SJCRH30 (cell line): ENCODE measurements at places on chromosomes 6 and 20.

GRCh38 chr6:71157345-71157744 is 131.3 kb upstream of the OGFRL1 start:
- no peak for DNase-seq
- no peak overlapping the region for H3K27ac ChIP-seq
- no peaks in the 10 kb centered on the region for H3K27me3 ChIP-seq

- H3K4me1 ChIP-seq = no peaks in the 10 kb centered on the region; the same call in 1 of the 2 replicates
- DNase-seq = no peak
- H3K36me3 ChIP-seq = no peaks in the 10 kb centered on the region
- no peaks in the 10 kb centered on the region for H3K27me3 ChIP-seq
Measured at GRCh38 chr6:168166627-168167026, 87.6 kb upstream of the FRMD1 start.

DNA sequence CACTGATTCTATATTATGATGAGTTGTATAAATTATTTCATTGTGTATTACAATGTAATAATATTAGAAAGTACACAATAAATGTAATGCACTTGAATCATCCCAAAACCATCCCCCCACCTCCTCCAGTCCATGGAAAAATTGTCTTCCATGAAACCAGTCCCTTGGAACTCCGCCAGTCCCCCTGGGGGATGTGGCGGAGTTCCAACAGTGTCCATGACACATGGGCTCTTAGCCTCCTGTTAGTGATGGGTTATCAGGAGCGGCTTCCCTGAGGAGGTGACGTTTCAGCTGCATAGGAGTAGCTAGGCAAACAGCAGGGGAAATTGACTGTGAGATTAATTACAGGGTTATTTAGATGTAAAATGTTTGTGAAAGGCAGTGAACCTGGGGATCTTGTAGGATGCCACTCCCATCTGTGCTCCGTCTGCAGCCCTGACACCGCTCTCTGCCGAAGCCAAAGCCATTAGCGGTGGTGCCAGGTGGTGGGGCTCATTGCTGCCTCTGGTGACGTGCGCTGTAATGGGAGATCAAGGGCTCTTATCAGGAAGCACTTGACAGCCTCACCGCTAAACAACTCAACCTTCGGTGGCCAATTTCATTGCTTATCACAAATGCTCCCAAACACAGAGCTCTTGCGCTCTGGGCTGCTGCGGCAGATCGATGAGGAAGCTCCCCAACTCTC is 81.6 kb upstream of the MC3R start:
- H3K4me1 ChIP-seq = no peaks in the 10 kb centered on the region
- H3K27me3 ChIP-seq = no peaks in the 10 kb centered on the region
- H3K27ac ChIP-seq = no peak overlapping the region
- H3K4me3 ChIP-seq = no peak overlapping the region
- H3K36me3 ChIP-seq = no peaks in the 10 kb centered on the region

- H3K27me3 ChIP-seq = no peaks in the 10 kb centered on the region
- H3K4me1 ChIP-seq = no peaks in the 10 kb centered on the region
- no peak overlapping the region for H3K27ac ChIP-seq
- H3K36me3 ChIP-seq = no peaks in the 10 kb centered on the region
- no peak overlapping the region for H3K4me3 ChIP-seq
- peak; percentile 69 for DNase-seq
Measured at GRCh38 chr6:82270881-82271635, 23.5 kb upstream of the IBTK start.

DNA sequence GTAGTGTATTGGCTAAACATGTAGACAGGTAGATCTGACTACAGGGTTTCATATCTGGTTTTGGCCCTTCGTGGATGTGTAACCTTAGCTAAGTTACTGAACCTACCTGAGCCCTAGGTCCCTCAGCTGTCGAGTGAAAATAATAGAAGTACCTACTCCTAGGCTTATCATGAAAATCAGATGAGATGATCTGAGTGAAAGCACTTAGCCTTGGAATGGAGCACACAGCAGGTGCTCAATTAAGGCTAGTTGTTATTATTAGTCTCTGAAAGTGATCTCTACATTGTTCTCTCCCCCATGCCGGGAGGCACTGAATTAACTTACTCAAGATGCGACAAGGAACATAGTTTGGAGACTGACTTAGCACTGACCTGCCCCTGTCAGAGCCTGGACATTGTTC is 174.7 kb upstream of the ZNF217 start:
- no peaks in the 10 kb centered on the region for H3K36me3 ChIP-seq
- no peak overlapping the region for H3K4me3 ChIP-seq
- no peaks in the 10 kb centered on the region for H3K27me3 ChIP-seq
- H3K4me1 ChIP-seq = peaks cover 13% of the 10 kb centered on the region

GRCh38 chr6:154683756-154684523 is 49.3 kb upstream of the SCAF8 start:
- H3K4me3 ChIP-seq = no peak overlapping the region
- no peak overlapping the region for H3K27ac ChIP-seq
- no peaks in the 10 kb centered on the region for H3K27me3 ChIP-seq
- no peaks in the 10 kb centered on the region for H3K36me3 ChIP-seq
- no peaks in the 10 kb centered on the region for H3K4me1 ChIP-seq
- no peak for DNase-seq

DNA sequence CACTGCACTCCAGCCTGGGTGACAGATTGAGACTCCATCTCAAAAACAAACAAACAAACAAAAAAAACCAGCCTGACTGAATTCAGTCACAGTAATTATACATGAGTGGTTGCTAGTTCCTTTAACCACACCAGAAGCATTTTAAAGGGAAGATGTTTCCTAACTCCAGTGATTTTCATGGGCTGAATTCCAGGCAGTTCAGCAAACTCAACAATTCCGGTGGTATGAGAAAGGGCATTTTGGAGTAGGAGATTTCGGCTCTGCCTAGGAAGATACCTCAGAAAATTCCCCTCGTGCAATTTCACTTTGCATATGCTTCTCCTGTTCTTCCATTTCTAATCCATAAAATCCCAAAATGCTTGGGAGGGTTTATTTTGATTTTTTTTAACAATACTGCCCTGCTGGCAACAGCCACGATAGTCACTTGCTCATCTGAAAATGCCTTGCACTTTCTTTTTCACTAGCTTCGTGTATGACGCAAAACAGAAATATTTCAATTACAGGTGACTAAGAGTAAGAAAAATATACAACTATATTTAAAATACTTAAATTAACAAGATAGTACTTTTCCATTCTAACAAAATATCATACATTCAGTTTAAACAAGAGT is 48.3 kb upstream of the IPCEF1 start:
- no peaks in the 10 kb centered on the region for H3K27me3 ChIP-seq
- peaks cover under 1% of the 10 kb centered on the region; the same call in 1 of the 2 replicates for H3K4me1 ChIP-seq
- peaks cover 45% of the 10 kb centered on the region for H3K36me3 ChIP-seq

DNA sequence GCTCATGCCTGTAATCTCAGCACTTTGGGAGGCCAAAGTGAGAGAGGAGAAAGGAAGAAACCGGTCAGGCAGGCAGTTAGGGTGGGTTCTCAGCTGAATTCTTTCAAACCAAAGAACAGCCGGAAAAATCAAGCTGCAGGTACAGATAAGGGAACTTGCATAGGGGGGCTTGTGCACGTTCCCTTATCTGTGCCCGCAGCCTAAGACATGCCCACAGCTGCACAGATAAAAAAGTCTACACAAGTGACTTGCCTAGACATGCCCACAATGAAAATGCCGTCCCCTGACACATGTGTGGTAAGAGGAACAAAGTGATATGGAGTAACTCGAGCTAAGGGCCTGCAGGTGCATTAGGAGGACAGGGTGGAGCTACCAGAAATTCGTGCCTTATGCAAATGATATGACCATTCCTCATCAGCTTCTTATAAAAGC is 175.8 kb upstream of the SALL4 start:
- H3K27me3 ChIP-seq = no peaks in the 10 kb centered on the region
- H3K27ac ChIP-seq = no peak overlapping the region
- no peak for DNase-seq
- H3K36me3 ChIP-seq = no peaks in the 10 kb centered on the region
- no peak overlapping the region for H3K4me3 ChIP-seq

- no peak for DNase-seq
- H3K27me3 ChIP-seq = no peaks in the 10 kb centered on the region
- H3K36me3 ChIP-seq = no peaks in the 10 kb centered on the region
- H3K4me1 ChIP-seq = peaks cover 3% of the 10 kb centered on the region
Measured at GRCh38 chr20:36728986-36729385, 16.9 kb downstream of the NDRG3 start.

DNA sequence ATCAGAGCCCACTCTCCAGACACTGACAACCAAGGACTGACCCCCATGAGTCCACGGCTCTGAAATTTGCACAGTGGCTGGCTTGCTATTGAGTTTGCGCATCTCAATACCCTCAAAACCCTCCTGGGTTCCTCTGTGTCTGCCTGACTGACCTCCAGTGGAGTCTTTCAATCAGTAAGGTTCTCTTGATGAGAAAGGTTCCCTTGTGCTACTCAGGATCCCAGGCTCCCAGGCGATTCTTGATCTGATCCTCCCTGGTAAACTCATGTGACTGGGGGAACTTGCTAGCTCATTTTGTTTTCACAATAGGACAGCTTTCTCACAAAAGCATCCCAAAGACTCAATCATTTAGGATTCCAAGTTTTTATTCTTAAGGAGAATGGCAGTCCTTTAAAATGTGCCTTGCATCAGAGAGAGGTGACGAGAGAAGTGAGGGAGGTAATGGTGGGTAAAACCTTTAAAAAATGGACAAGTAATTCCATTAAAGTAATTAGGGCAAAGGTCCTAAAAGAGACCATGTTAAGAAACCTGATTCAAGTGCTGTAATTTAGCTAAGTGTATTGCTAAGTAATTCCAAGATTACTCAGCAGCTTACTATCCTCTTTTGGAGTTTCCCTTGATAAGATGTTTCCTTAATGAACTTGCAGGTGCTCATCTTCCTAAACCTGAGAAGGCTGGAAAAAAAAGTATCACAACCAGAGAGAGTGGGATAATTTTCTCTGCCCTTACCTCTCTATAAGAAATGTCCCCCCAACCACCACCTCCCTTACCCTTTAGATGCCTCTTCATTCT is 304.7 kb upstream of the SGK1 start:
- peaks cover 4% of the 10 kb centered on the region; the same call in 1 of the 2 replicates for H3K27me3 ChIP-seq
- no peaks in the 10 kb centered on the region for H3K4me1 ChIP-seq
- no peak overlapping the region for H3K27ac ChIP-seq
- no peak overlapping the region for H3K4me3 ChIP-seq
- no peak for DNase-seq

DNA sequence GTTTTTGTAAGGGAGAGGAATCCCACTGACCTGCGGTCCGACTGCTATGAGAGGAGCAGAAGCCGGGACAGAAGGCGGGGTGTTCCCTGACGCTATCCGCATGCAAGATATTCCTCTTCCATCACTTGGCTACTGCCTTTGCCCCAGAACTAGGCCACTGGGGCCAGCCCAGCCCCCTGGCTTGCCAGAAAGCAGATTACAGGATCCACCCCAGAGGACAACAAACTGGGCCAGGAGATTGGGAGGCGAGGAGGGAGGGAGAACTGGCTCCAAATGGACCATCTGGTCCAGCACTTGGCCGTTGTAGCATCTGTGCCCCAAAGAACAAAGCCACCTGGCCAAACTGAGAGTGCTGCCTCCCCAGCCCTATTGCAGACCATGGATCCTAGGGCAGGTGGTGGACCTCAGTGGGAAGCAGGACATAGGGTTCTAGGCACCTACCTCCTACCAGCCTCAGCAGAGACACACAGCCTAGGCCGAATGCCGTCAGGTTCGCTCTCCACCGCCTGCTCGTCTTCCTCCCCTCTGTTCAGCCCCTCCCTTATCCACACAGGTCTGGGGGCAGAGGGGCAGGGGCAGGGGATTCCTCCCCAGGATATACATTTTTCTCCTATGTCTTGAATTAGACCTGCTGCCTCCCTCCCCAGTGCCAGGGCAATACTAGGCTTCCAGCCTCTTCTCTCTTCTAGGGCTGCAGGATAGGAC is 4.0 kb downstream of the MDGA1 start:
- DNase-seq = no peak
- peaks cover 6% of the 10 kb centered on the region; the same call in 1 of the 2 replicates for H3K27me3 ChIP-seq
- no peak overlapping the region for H3K27ac ChIP-seq

GRCh38 chr6:106456756-106457155 is 96.2 kb downstream of the CRYBG1 start:
- H3K27ac ChIP-seq = no peak overlapping the region
- H3K4me3 ChIP-seq = no peak overlapping the region
- H3K36me3 ChIP-seq = no peaks in the 10 kb centered on the region
- peaks cover 7% of the 10 kb centered on the region; the same call in 1 of the 2 replicates for H3K27me3 ChIP-seq
- no peak for DNase-seq

DNA sequence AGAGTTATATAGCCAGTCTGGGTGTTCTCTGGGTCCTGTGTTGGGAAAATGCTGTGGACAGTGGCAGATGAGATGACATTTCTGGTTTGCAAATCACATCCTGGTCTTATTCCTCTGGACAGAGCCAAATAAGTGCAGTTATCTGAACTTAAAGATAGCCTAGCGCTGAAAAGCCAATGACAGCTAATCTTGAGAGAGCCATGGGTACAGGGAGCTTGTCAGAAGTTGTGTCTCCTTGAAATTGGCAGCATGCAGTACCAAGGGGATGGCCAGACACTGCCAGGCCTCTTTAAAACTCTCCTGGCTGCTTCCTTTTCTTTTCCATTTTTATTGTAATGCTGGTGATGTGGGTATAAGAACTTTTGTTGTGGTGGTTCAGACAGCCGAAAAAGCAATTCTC is 362.5 kb downstream of the FARS2 start:
- no peaks in the 10 kb centered on the region for H3K36me3 ChIP-seq
- no peaks in the 10 kb centered on the region for H3K4me1 ChIP-seq
- H3K27me3 ChIP-seq = no peaks in the 10 kb centered on the region
- no peak overlapping the region for H3K4me3 ChIP-seq
- no peak for DNase-seq

DNA sequence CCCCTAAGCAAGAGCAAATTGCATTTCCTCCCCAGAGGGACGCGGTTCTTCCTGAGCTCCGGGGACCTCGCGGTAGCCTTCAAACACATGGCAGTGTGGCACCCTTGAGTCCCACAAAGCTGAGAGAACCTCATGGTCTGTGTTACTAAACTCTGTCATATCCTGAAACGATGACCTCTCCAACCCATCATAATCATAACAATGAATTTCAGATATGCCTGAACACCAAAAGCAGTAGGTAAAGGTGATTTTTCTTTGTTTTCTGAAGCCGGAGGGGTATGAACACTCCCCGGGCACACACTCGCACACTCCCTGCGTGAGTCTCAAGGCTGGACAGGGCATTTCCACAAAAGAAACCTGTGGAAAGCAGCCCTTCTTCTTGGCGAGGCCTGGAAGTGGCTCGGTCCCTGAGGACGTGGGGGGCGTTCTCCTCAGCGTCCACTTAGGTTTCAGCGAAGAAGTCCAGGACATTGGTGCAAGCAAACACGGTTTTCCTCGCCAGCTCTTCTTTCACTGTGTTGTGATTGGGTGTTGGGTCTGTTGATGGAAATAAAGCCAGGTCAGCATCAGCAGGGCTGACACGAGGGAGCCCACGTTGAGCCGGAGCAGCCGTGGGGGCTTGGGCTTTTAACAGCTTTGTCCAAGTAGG is 183.4 kb downstream of the ERMARD start:
- no peaks in the 10 kb centered on the region for H3K36me3 ChIP-seq
- H3K4me1 ChIP-seq = peaks cover 4% of the 10 kb centered on the region; the same call in 1 of the 2 replicates
- H3K4me3 ChIP-seq = no peak overlapping the region
- no peaks in the 10 kb centered on the region for H3K27me3 ChIP-seq
- no peak overlapping the region for H3K27ac ChIP-seq
